ENCODE measurements at places on chromosomes 3 and 15.

- DNase-seq = no peak
Observed at GRCh38 chr3:131701153-131701770, 198.5 kb upstream of the MRPL3 start.

DNA sequence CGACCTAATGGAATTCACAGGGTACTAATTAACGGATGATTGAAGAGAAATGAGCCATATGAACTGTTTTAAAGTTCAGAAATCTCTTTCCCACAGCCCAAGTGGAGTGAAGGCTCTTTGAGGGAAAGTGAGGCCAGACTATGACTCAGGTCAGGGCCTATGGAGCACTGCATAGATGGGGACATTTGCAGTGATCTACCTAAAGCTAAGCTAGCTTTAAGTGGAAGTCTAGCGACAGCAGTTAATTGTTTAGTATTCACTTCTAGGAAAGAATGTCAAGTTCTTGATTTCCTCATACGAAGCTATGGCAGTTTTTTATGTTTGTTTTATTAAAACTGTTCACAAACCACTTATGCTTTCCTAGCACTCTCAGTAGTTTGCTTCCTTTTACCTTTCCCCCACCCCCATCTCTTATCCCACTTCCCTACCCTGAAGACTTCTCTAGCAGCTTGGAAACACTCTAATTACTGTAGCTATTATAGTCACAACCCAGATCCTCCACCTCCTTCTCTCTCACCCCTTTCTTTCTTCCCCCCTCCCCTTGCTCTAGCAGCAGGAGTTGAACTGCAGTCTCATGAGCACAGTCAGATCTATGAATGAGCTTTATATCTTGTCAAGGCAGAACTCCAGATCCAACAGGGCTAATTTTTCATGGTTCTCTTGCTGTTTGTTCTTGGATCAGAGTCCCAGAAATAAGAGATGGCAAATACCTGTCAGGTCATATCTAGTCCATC is 6.2 kb downstream of the ZNF609 start:
- no peak for DNase-seq

DNA sequence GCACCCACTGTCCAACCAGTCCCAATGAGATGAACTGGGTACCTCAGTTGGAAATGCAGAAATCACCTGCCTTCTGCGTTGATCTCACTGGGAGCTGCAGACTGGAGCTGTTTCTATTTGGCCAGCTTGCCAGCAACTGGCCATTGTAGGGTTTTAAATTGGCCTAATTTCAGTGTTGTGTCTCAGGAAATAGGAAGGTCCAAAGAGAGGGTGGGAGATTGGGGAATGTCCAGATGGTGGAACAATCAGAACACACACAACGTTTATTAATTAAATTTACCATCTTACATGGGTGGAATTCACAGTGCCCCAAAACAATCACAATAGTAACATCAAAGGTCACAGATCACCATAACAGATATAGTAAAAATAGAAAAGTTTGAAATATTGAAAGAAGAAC is 189.5 kb downstream of the ZNF385D start:
- no peak for DNase-seq

GRCh38 chr3:197306374-197307086 is 8.1 kb upstream of the DLG1 start:
- DNase-seq = no peak

GRCh38 chr15:75554717-75555116 is 24.4 kb downstream of the PTPN9 start:
- no peak for DNase-seq

DNA sequence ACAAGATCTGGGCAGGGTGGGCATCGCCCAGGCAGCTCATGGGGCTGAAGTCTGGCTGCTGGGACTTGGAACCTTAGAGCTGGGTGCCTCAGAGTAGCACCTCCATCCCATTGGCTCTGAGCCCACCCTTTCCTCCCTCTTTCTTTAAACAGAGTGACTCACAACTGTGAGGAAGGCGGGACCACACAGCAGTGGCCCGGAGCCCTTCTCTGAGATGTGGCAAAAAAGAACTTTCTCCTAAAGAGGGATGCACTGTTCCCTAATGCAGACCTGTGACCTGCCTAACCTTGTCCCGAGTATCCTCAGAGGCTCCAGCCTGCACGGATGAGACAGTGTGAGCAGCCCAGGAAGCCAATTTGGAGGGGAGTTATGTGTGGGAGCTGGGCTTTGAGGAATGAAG is 23.6 kb downstream of the PRR20G start:
- no peak for DNase-seq

DNA sequence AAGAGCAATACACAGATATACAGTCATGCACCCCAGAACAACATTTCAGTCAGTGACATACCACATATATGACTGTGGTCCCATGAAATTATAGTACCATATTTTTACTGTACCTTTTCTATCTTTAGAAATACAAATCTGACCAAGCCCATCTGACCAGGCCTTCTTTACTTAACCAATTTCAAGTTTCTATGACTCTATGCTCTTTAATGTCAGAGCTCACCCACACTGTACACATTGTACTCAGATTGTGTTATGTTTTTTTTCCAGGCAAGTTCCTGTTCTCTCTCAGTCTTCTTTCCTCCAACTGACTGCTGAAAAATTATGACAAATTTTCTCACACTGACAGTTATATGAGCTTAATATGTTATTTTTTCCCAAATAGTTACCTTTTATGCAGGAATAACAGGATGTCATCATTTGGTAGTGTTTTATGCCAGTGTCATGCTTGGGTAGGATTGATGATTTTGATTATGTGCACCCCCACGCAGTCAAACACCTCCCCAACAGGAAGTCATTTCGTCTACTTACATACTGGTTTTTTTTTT is 8.0 kb upstream of the CBLB start:
- DNase-seq = no peak

DNA sequence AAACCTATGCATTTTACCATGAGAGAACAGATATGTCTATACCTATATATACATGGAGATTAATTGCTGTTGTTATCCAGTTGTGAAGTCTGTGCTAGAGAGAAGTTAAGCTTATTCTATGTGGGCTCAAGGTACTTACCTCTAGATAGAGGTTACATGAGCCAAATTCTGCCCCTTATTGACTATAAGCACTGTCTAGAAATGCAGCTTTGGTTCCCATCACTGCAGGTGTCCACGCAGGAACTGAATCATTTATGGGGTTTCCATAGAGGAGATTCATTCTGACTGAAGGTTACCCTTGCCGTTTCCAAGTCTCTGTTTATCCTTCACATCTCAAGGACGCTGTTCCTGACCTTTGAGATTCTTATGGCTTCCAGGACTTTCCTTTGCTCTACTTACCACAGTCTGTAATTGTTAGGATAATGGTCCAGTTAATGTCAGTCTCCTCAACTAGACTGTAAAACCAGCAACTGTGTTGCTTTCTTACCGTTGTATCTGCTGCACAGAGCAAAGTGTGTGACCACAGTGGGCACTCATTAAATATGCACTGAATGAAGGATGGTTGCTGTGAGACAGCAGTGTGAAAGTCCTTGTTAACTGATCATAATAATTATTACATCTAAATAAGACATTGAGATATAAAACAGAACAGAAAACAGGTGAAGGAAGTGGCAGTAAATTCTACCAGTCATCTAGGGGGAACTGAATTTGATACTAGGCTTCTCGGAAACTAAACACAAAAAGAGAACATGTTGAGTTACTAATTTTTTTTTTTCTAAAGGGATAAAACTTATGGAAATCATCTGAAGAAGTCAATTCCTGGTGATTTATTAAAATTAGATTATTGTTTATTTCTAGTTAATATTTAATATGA is 44.0 kb upstream of the BCL6 start:
- no peak for DNase-seq

GRCh38 chr3:120846073-120846472 is 61.9 kb upstream of the STXBP5L start:
- DNase-seq = no peak

GRCh38 chr3:148075771-148076716 is 621.7 kb upstream of the AGTR1 start:
- no peak for DNase-seq

GRCh38 chr3:129602730-129603560 is 3.5 kb downstream of the PLXND1 start:
- no peak for DNase-seq

DNA sequence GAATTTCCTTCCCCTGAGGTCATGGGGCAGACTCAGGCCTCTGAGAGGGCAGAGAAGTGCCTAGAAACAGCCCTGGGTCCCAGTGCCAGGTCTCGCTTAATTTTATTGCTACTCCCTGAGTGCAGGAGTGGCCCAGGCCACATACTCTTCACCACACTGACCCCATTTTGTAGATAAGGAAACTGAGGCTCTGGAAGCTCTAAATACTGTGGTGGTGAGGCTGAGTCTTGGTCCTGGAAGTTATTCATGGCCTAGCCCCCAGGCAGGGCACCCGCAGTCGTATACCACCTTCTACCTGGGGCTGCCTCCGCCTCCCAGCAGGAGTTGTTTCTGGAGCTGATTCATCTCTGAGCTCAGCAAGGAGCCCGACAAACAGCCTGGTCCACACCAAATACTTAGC is 9.8 kb downstream of the ATP2B2 start:
- DNase-seq = no peak

GRCh38 chr3:104763007-104763406 is 603.7 kb upstream of the ALCAM start:
- DNase-seq = no peak
